Activated CD4-positive, alpha-beta memory T cell treated with anti-CD3 and anti-CD28 coated beads, Interleukin-2, amount 10 ng/mL, durations not matched to agents 7 days and 5 days (primary cell): ENCODE measurements at places on chromosomes 7 and 10. TPM values are rescaled to one million over a fixed set of nuclear protein-coding genes. Genes with fewer than 3 reads are reported as not detected.

Gene UTF1
- total RNA-seq = not detected

Gene IDI2
- total RNA-seq = not detected

DNA sequence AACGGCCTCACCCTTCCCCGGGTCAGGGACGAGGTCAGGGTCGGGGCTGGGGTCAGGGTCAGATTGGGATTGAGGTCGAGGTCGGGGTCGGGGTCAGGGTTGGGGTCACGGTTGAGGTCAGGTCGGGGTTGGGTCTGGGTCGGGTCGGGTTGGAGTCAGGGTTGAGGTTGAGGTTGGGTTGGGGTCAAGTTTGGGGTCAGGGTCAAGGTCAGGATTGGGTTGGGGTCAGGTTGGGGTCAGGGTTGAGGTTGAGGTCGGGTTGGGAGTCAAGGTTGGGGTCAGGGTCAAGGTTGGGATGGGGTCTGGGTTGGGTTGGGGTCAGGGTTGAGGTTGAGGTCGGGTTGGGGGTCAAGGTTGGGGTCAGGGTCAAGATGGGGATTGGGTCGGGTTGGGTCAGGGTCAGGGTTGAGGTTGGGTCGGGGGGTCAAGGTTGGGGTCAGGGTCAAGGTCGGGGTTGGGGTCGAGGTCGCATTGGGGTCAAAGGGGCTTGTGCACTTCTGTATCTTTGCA, 131.4 kb downstream of the VIPR2 start:
- no peak overlapping the region for H3K27ac ChIP-seq
- H3K4me1 ChIP-seq = peaks cover 3% of the 10 kb centered on the region
- H3K27me3 ChIP-seq = no peaks in the 10 kb centered on the region

- H3K27me3 ChIP-seq = no peaks in the 10 kb centered on the region
- H3K4me3 ChIP-seq = no peak overlapping the region
- no peak overlapping the region for H3K27ac ChIP-seq
- no peak for DNase-seq
These were observed 241.5 kb downstream of the ELFN1 start for GRCh38 chr7:1911571-1911970.

GRCh38 chr7:149524394-149524793, 26.8 kb upstream of the ZNF746 start:
- H3K4me1 ChIP-seq = no peaks in the 10 kb centered on the region
- DNase-seq = no peak
- peaks cover 5% of the 10 kb centered on the region for H3K27me3 ChIP-seq
- no peak overlapping the region for H3K27ac ChIP-seq
